Lung (tissue), 17 donors: ENCODE measurements at places on chromosomes 12 and 14. TPM values are rescaled to one million over a fixed set of nuclear protein-coding genes. Genes with fewer than 3 reads are reported as not detected.

- no peak for DNase-seq
These were observed 37.0 kb downstream of the RPH3A start for GRCh38 chr12:112828541-112828940.

- no peak for DNase-seq
These were observed 11.2 kb downstream of the ATG2B start for GRCh38 chr14:96351986-96352385.

Gene KLHDC2
- total RNA-seq, result 163 TPM

Gene AJUBA
- 33.8 TPM for total RNA-seq

- no peak for DNase-seq
These were observed 974.5 kb upstream of the FLRT2 start for GRCh38 chr14:84555493-84555892.

DNA sequence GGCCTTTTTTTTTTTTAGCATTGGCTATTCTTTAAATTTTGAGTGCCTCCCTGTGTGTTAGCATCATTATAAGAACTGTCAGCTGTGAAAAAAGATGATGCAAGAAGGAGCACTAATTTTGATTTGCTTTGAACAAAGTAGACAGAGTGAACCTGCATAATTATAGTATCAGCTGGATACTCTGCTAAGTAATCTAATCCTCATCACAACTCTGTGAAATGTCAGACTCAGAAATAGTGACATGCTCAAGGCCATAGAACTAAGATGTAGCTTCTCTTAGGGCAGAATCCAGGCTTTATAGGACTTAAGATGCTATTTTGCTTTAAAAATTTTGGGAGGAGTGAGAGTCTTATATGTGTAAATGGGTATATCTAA lies 31.9 kb downstream of the FBXO34 start:
- no peak for DNase-seq

Gene CCDC177
- total RNA-seq, result not detected

DNA sequence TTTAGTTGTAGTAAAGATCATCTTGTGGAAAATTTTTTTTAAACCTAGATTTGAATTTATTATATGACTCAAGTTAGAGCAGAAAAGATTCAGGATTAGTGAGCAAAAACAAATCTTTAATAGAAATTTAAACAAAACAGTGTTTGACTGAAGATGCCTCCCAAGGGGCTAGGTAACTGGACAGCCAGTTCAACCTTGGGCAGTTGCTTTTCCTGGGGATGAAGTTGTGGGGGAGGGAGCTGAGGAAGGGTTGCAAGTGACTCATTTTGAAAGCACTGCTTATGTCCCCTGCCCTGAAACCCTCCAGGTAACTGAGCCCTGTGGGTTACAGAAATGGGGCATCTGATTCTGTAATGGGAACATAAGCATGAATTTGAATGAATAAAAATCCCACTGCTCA lies 13.1 kb downstream of the CFAP54 start:
- DNase-seq, result no peak

- no peak for DNase-seq
These were observed 29.7 kb downstream of the RGS6 start for GRCh38 chr14:71961972-71962371.

DNA sequence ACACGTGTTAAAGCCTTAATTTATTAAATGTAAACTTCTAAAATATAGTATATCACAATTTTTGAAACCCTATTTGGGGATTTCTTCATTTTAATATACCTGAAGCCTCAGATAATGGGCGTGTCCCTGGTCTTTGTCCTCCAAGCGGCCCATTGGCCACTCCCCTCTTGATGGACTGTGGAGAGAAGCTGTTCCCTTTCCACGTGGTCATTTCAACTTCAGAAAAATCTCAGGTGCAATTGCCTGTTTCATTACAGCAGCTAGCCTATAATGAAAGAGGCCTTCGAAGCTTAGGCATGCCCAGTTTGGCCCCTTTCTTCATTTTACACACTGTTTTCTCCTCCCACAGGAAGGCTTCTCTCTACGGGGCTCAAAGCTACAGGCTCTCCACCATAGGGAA lies 131.4 kb upstream of the ARHGAP5 start:
- no peak for DNase-seq

DNA sequence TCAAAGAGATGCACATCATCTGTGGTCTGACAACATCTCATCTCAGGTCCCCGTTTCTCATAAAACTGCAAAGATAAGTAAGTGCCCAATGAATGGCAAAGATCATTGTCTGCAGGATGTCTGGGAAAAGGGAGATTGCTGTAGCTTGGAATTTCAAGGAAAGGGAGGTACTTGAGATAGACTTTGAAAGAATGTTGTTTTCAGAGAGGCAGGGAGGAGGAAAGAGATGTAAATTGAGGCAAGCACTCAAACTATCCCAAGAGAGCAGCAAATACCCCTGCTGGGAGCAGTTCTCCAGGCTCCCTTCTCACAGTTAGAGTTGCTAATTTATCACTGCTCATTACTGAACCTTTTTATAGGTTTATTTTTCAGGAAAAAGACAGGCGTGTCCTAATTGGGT lies 107.1 kb downstream of the MYRFL start:
- no peak for DNase-seq
